ENCODE measurements at places on chromosomes 4 and X. TPM values are rescaled to one million over a fixed set of nuclear protein-coding genes. Genes with fewer than 3 reads are reported as not detected.

DNA sequence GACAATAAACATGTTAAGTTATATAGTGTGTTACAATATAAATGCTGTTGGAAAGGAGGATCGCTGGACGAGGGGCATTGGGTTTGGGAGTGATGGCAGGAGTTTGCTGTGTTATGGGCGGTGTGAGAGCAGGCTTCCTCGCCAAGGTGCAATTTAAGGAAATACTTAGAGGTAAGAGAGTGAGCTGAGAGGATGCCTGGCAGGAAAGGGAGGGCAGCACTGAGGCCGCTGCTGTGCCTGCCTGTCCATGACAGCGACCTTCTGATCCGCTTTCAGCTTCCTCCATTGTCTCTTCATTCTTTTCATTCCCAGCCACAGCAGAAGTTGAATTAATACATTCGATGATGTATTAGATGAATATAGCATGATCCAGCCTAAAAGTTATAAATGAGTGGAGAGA is 41.2 kb upstream of the TBC1D14 start:
- no peak for DNase-seq
- no peak overlapping the region for H3K27ac ChIP-seq
- H3K4me1 ChIP-seq = no peaks in the 10 kb centered on the region
- no peaks in the 10 kb centered on the region for H3K27me3 ChIP-seq

The PAGE1 gene
- total RNA-seq = not detected

DNA sequence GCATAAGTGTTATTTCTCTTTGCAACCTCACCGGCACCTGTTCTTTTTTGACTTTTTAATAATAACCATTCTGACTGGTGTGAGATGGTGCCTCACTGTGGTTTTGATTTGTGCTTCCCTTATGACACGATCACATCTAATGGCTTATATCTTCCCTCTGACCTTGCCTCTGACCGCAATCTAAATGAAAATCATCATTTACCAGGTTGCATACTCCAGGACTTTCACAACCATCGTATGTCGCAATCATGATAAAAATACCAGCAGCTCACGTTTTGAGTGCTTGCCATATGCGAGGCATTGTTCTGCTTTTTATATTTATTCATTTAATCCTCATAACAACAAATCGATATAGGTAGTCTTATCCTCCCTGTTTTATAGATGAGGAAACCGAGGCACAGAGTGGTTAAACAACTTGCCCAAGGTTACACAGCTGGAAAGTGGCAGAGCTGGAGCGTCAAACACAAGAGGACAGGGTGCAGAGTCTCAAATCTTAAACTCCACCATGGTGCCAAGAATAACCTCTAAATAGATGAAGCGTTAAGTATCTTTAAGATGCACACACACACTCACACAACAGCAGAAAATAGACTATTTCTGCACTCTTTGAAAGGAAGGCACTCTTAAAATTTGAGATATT is 102.2 kb downstream of the SEL1L3 start:
- H3K36me3 ChIP-seq = no peaks in the 10 kb centered on the region
- H3K4me1 ChIP-seq = no peaks in the 10 kb centered on the region
- no peaks in the 10 kb centered on the region for H3K27me3 ChIP-seq

- H3K36me3 ChIP-seq = no peaks in the 10 kb centered on the region
- no peaks in the 10 kb centered on the region for H3K4me1 ChIP-seq
- no peak overlapping the region for H3K4me3 ChIP-seq
- no peaks in the 10 kb centered on the region for H3K27me3 ChIP-seq
- no peak for DNase-seq
These were observed 100.5 kb upstream of the TBC1D9 start for GRCh38 chr4:140856621-140857062.

DNA sequence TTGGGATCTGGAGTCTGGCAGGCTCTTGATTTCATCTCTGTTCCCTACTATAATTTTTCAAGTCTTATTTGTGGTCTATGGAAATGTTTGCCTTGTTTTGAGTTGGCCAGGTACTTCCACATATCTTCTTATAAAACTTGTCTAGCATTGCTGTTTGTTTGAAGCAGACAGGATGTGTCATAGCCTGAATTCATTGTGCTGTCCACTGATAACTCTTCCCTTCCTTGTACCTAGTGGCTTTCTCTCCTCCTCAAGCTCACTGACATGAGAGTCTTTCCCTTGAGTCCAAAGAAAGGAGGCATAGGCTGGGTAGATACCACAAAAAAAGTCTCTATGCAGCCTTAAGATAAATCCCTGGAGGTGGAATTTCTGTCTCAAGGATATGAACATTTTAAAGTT is 59.2 kb upstream of the FAM241A start:
- no peak for DNase-seq
- H3K27me3 ChIP-seq = no peaks in the 10 kb centered on the region
- H3K27ac ChIP-seq = no peak overlapping the region
- peaks cover 27% of the 10 kb centered on the region for H3K4me1 ChIP-seq

The POLN gene
- total RNA-seq = 1.2 TPM

DNA sequence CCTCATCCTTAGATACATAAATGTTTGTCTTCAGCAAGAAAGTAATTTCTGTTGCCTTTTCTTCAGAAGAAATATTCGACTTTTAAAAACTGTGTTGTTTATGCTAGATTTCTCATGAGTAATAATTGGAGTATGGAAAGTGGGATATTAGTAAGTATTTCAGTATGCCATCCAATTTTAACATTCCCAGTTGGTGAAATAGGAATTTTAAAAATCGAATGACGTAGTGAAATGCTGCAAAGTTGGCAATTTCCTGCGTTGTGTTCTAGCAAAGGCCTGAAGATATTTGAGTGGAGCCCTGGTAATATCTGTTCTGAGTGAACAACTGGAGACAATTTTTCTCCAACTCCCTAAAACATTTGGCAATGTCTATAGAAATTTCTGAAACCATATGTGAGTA is 190.1 kb downstream of the ZNF330 start:
- no peaks in the 10 kb centered on the region for H3K4me1 ChIP-seq
- H3K27ac ChIP-seq = no peak overlapping the region
- no peak for DNase-seq
- no peaks in the 10 kb centered on the region for H3K36me3 ChIP-seq

The SLC16A2 gene
- total RNA-seq = 0.34 TPM

DNA sequence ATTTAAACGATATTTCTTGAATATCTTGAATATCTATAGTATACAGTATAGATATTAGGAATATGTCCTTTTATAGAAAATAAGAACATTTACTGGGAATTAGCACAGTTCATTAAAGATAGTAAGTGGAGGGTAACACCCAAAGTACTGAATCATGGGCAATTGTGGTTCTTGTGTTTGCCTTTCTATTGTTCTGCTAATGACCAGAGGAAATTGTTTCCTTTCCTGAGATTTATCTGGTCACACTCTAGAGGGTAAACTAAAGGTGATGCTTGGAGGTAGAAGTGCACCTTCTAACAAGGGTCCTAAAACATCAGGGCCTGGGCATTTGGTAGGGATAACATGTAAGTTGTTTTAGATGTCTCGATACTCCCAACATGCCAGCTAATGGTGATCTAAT is 241.3 kb upstream of the SFRP2 start:
- no peak overlapping the region for H3K4me3 ChIP-seq
- no peaks in the 10 kb centered on the region for H3K27me3 ChIP-seq

The CLGN gene
- 5.5 TPM for total RNA-seq

- no peak overlapping the region for H3K27ac ChIP-seq
- H3K4me1 ChIP-seq = no peaks in the 10 kb centered on the region
- H3K27me3 ChIP-seq = no peaks in the 10 kb centered on the region
- H3K36me3 ChIP-seq = no peaks in the 10 kb centered on the region
These were observed 96.7 kb upstream of the NKX1-1 start for GRCh38 chr4:1502976-1503375.

The HHIP gene
- 0.32 TPM for total RNA-seq

The HGFAC gene
- total RNA-seq = 0.48 TPM

- no peak overlapping the region for H3K4me3 ChIP-seq
- no peaks in the 10 kb centered on the region for H3K36me3 ChIP-seq
- no peak for DNase-seq
- H3K27ac ChIP-seq = no peak overlapping the region
These were observed 74.0 kb downstream of the AFF2 start for GRCh38 chrX:148574237-148574973.

- no peak overlapping the region for H3K4me3 ChIP-seq
- no peak for DNase-seq
- H3K36me3 ChIP-seq = no peaks in the 10 kb centered on the region
- H3K4me1 ChIP-seq = no peaks in the 10 kb centered on the region
- H3K27me3 ChIP-seq = no peaks in the 10 kb centered on the region
- H3K27ac ChIP-seq = no peak overlapping the region
These were observed 1382.6 kb downstream of the ARAP2 start for GRCh38 chr4:34861666-34862065.

GRCh38 chr4:102345795-102346100 is 466 bp upstream of the SLC39A8 start:
- peak overlapping the region; percentile 42 for H3K4me3 ChIP-seq
- no peak overlapping the region for H3K27ac ChIP-seq
- H3K27me3 ChIP-seq = no peaks in the 10 kb centered on the region
- peaks cover 13% of the 10 kb centered on the region for H3K4me1 ChIP-seq

DNA sequence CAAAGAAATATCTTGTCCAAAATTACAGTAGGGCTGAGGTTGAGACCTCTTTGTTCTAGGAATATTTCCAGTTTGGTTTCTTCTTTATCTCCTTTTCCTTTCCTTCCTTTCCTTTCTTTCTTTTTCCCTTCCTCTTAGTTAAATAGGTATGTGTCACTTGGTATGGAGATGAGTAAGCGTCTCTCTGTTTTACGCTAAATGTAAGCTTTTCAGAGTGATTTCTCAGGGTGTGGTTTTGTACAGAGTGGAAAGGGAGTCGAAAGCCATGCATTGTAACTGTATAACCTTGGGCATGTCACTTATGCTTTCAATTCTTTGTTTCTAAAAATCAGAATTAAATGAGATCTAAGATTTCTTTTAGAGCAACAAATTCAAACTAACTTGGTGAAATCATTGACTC is 54.8 kb downstream of the TLL1 start:
- H3K4me3 ChIP-seq = no peak overlapping the region
- no peak for DNase-seq
- H3K4me1 ChIP-seq = 0 out of 2 replicates have a peak, but pooled peaks cover 6% of the 10 kb centered on the region

The PHOX2B gene
- not detected for total RNA-seq

- DNase-seq = no peak
- no peaks in the 10 kb centered on the region for H3K27me3 ChIP-seq
- H3K4me1 ChIP-seq = peaks cover 15% of the 10 kb centered on the region
- H3K27ac ChIP-seq = no peak overlapping the region
- H3K4me3 ChIP-seq = no peak overlapping the region
- H3K36me3 ChIP-seq = no peaks in the 10 kb centered on the region
These were observed 2.3 kb upstream of the ZCCHC4 start for GRCh38 chr4:25310066-25310802.

- no peaks in the 10 kb centered on the region for H3K27me3 ChIP-seq
- H3K4me1 ChIP-seq = peaks cover 23% of the 10 kb centered on the region
- no peak overlapping the region for H3K4me3 ChIP-seq
These were observed 58.5 kb upstream of the PITX2 start for GRCh38 chr4:110681381-110681780.

The NHSL2 gene
- total RNA-seq = 0.39 TPM
